Dermis lymphatic vessel endothelial cell (primary cell): ENCODE measurements at places on chromosomes 4 and X. TPM values are rescaled to one million over a fixed set of nuclear protein-coding genes. Genes with fewer than 3 reads are reported as not detected.

Gene ACOX3
- total RNA-seq = 21.0 and 21.1 TPM in 2 replicates

Gene PABPC1L2A
- not detected in 2 replicates for total RNA-seq

Gene PAGE5
- total RNA-seq = not detected in 2 replicates

Gene TTC29
- under 0.01 TPM in 1 of 2 replicates, not detected in the other for total RNA-seq

Gene MND1
- total RNA-seq = 0.87 and 2.1 TPM in 2 replicates

Gene GAGE12H
- not detected in 2 replicates for total RNA-seq

Gene GRXCR1
- total RNA-seq = not detected in 2 replicates

Gene GLOD5
- total RNA-seq = not detected in 2 replicates

Gene OPN1MW
- 0.17 and 0.43 TPM in 2 replicates for total RNA-seq

Gene DOCK11
- total RNA-seq = 0.43 and 0.60 TPM in 2 replicates

Gene GC
- not detected in 2 replicates for total RNA-seq

Gene ATP6AP2
- 106 and 117 TPM in 2 replicates for total RNA-seq

Gene ARHGAP36
- total RNA-seq = not detected in 2 replicates

Gene DSPP
- total RNA-seq = not detected in 2 replicates

Gene EREG
- total RNA-seq = under 0.01 TPM in 1 of 2 replicates, not detected in the other

Gene PJA1
- 13.7 and 15.0 TPM in 2 replicates for total RNA-seq

Gene CXorf65
- total RNA-seq = not detected in 2 replicates

Gene WAS
- not detected in 2 replicates for total RNA-seq

Gene RAB9B
- total RNA-seq = 0.87 and 1.5 TPM in 2 replicates

Gene NLRP2B
- total RNA-seq = under 0.01 TPM in 2 replicates
